ENCODE measurements at places on chromosomes 2 and 18.

DNA sequence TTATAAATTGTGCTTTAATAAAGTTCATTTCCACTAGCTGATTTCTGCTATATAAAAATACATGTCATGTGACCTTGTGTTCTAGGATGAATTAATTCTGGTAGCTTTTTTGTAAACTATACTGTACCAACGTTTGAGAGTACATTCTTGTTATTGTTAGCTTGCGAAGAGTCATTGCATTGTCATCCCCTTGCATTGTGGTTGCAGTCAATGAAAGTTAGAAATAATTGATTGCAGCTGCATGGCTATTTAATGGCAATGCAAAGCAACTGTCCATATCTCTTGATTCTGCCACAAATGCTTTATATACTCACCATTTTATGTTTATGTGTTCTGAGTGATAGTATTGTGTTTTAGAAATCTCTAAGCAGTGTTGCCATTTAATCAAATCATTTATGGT lies 91.6 kb downstream of the ZNF407 start:
- no peak for DNase-seq

DNA sequence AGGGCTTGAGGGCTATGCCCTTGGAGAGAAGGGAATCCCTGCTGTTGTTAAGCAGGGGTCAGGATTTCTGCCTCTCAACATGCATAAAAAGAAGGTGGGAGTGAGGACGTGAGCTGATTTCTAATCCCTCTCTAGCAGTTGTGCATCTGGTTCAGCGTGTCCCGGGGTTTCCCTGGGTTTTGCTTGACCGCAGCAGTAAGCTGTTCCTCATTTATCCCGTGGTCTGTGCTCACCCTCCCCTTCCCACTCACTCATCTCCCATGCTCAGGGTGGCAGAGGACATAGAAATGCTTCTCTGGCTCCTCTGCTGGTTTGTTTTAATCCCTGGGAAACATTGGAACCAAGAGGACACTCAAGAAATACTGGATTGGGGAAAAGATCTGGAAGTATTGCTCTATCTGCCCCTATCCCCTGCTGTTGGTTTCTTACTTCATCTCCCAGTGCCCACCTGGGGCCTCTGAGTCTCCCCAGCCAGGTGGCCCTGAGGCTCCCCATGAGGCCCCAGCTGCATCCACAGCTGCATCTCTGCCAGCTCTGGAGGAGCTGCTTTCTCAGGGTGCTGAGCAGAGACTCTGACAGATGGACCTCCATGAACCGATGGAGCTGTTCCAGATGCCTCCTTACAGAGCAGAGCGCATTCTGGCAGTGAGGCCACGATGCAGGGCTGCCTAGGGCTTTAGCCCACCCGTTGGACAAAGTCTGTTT lies 36.1 kb downstream of the TET3 start:
- DNase-seq, result no peak

GRCh38 chr2:221555494-221555846 lies 16.6 kb downstream of the EPHA4 start:
- DNase-seq, result no peak

DNA sequence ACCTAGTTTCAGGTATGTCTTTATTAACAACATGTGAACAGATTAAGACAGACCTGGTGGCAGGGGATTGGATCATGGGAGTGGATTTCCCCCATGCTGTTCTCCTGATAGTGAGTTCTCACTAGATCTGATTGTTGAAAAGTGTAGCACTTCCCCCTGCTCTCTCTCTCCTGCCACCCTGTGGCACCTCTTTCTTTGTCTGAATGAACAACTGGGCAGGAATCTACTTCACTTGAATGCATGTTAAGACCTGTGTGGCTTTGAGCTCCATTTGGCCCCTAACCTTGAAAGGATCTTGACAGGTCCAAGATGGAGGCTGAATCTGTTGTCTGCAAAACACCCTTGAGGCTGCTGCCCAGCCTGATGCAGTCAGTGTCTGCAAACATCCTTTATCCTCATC lies 194.4 kb downstream of the RNF144A start:
- no peak for DNase-seq
